ENCODE measurements at places on chromosomes 16 and 17.
A peak's percentile ranks its signal among the peaks of the same experiment; 100 is the strongest.

DNA sequence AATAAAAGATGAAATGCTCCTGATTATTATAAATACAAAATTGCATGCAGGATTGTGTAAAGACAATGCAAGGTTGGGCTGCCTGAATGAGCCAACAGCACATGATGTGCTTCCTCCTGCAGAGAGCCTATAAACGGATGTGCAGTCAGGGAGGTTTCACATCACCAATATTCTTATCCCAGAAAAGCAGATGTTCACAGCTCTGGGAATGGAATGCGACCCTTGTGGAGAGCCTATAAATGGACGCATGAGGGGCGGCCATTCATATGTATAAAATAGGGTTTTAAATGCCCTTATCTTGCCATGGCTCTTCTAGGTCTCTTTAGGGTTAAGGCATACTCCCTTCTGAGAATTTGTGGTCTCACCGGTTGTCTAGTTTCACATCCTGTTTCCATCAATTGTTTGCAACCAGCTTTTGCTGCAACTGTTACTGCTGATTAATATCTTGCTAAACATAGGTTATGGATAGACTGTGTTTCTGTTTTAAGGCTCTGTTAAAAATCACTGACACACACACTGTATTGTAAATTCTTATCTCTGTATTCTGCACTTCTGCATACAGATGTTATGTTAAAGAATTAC lies 31.9 kb downstream of the SLFN11 start:
- no peak for DNase-seq

DNA sequence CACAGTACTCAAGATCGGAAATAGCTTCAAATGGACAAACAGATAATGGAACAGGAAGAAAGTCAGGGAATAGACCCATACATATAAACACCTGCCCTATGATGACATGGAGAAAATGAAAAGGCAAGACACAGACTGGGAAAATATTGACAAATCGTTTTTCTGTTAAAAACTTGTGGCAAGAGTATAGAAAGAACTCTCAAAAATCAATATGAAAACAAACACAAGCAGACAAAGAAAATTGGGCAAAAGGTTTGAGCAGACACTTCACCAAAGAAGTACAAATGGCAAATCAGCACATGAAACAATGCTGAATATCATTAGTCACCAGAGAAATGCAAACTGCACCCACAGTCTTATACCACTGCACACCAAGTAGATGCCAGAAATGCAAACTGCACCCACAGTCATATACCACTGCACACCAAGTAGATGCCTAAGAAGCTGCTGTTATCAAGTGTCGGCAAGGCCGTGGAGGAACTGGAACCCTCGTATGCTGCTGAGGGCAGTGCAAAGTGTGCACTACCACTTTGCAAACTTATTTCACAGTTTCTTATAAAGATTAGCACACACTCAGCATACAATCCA lies 123.5 kb upstream of the CHMP6 start:
- DNase-seq, result no peak

- DNase-seq, result no peak
Observed at GRCh38 chr16:70801611-70802010, 653 bp upstream of the VAC14 start.

DNA sequence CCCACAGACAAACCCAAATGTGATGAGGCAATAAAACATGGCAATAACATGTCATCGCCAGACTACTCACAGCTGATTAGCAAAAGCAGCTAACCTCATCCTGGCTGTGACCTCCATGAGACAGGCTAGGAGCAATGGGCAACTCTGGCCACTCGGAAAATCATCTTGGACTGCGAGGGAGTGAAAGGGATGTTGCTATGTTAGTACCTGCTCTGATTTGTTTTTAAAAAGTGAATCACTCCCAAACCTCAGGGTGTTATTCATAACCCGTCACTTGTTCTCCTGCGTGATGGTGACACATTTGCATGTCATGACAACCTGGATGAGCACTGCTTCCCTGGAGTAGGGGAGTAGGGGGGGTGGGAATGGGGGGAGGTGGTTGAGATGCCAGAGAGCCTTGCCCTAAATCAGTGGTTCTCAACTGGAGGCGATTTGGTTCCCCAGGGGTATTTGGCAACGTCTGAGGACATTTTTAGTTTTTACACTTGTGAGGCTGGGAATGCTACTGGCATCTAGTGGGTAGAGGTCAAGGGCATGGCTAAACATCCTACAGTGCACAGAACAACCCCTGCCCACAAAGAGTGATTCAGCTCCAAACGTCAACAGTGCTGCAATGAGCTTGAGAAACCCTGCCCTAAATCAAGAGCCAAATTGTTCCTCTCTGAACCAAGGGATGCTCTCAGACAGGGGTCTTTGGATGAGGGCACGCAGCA lies 241.7 kb downstream of the SOX9 start:
- peak; percentile 56 for DNase-seq

DNA sequence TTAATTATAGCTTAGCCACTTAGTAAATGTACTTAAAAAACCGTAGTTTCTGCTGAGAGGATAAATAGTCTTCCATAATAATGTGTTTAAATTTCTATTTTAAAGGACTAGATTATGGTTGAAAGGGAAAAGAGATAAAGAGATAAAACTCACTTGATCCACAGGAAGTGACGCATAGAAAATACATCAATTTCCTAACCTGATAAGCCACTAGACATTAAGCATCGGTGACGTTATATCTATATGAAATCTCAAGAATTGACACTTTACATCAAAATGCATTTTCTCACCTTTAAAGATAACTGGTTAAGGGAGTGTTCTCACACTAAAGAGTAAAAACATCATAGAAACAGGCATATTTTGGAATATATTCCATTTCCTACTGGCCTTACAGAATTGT lies 5.8 kb downstream of the FBXO47 start:
- no peak for DNase-seq

DNA sequence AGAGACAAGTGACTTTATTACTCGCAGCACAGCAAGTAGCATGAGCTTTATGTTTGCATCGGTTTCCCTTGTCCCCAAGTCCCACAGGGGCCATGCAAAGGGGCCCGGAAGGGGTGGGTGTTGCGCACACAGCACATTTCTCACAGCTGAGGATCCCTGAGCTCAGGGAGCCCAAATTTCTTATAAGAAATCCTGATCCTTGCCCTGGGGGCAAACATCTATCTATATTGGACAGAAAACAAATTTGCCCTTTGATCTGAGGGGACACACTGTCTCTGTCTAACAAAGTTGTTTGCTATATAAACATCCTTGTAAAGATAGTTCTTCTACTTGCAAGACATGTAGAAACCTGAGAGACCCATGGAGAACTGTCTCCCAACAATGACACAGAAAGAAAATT lies 35.7 kb upstream of the MEAK7 start:
- DNase-seq, result no peak

- no peak for DNase-seq
Observed at GRCh38 chr16:52489894-52490293, 57.0 kb downstream of the TOX3 start.

- peak; percentile 53 for DNase-seq
Observed at GRCh38 chr17:37818689-37819088, 73.8 kb upstream of the HNF1B start.

GRCh38 chr17:9676820-9677310 lies 31.5 kb downstream of the USP43 start:
- DNase-seq, result peak; percentile 77

DNA sequence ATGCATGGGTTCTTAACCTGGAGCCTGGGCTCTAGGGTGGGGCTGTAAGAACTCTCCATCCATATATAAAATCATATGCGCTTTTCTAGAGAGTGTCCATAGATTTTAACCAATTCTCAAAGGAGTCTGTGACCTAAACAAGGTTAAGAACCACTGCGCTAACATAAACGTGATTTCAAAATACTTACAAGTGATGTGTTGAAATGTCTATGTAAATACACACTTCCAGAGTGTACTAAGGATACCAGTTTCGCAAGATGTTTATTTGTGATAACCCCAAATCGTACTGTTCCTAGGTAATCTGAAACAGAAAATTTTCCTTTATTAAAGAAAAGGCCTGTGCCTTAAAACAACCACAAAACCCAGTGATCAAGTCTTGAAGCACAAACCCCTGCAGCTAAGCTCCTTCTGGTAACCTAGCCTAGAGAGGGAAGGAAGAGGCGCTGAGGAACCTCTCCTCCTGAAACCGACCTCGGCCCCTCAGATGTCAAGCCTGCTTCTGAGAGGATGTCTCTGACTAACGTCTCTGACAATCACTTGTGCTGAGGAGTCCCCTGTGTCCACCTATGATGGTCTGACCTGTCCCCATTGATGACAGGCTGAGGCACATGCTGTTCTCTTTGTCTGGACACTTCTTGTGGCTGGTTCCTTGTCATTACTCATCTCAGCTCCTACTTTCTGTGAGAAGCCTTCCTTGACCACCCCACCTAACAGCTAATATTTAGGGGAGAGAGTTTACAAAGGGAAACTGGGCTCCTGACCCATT lies 32.2 kb downstream of the SNN start:
- no peak for DNase-seq

- DNase-seq, result no peak
Observed at GRCh38 chr16:86877108-86877507, 298.8 kb downstream of the FOXL1 start.

- DNase-seq, result peak; percentile 99
Observed at GRCh38 chr17:8697323-8697741, 47.3 kb downstream of the CCDC42 start.

- peak; percentile 29 for DNase-seq
Observed at GRCh38 chr17:49691086-49691676, 13.3 kb upstream of the SPOP start.

GRCh38 chr17:81404558-81405165 lies 9.4 kb downstream of the BAHCC1 start:
- no peak for DNase-seq

- no peak for DNase-seq
Observed at GRCh38 chr17:55710829-55711496, 11.7 kb downstream of the TMEM100 start.

DNA sequence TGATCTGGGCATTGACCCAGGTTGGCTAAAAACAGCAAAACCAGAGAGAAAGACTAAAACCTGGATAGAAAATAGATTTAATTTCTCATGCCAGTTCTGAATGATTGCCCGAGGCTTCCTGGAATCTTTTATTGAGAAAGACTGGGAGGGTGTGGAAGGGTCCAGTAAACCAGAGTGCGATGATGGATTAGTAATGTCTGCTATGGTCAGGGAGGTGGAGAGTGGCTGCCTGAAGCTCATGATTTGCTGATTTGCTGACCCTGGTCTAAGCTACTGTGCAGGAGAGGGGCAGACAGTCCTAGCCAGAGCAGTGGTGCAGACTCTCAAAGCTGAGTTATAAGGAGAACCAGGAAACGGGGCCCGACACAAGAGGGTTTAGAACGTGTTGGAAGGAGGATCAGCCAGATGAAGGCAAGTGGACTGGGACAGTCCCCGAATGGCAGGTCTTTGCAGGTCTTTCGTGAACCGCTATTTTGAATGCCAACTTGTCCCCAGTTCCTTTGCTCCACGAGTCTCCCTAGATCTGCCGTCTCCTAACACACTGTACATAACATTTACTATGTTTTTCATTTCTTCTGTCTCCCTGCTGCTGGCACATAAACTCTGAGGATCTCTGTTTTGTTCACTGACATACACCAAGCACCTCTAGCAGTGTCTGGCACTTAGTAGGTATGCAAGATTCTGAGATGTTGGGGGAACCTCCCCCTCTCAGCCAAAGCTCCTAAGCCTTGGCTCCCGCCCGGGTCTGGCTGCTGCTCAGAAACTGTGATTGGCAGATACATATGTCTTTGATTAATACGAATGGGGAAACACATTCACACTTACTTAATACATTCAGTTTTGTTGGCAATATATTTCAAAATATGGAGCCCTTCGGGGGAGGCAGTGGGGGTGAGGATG lies 237.3 kb upstream of the TNRC6C start:
- DNase-seq, result no peak

- no peak for DNase-seq
Observed at GRCh38 chr17:17375841-17376240, 72.7 kb downstream of the NT5M start.

- no peak for DNase-seq
Observed at GRCh38 chr17:81952792-81953228, 5.8 kb upstream of the MYADML2 start.

DNA sequence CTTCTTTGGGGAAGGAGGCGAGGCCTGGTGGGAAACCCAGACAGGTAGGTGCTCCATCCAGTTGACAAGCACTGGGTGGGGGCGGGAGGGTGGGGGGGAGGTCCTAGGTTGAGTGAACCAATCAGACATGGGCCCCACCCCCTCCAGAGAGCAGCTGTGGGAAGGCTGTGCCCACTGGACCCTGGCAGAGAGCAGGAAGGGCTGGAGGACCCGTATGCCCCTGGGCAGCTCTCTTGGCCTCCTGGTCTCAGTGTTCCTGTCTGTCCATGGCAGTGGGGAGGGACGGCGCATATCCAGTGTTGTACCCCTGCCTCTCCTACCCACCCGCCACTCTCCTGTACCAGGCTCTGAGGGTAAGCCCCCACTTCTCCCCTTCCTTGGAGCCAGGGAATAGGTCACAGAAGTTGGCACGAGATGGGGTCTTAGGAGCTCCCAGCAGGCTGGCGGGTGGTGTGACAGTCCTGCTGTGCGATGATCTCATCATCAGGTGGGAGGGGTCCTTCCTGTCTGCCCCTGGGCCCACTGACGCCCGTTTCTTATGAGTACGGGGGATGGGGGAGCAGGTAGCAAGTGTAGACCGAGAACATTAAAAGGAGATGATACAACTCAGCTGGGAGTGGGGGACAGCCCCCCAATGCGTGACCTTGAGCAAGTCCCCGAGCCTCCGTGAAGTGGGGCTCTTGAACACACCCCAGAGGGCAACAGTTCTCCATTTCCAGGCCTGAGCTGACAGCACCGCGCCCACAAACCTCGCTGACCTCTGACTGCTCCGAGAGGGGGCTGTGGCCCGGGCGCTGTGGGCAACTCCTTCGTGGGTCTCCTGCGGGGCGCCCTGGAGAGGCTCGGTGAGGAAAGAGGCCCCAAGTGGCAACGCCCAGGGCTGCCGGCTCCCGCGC lies 1.2 kb upstream of the ZFPM1 start:
- DNase-seq, result no peak

DNA sequence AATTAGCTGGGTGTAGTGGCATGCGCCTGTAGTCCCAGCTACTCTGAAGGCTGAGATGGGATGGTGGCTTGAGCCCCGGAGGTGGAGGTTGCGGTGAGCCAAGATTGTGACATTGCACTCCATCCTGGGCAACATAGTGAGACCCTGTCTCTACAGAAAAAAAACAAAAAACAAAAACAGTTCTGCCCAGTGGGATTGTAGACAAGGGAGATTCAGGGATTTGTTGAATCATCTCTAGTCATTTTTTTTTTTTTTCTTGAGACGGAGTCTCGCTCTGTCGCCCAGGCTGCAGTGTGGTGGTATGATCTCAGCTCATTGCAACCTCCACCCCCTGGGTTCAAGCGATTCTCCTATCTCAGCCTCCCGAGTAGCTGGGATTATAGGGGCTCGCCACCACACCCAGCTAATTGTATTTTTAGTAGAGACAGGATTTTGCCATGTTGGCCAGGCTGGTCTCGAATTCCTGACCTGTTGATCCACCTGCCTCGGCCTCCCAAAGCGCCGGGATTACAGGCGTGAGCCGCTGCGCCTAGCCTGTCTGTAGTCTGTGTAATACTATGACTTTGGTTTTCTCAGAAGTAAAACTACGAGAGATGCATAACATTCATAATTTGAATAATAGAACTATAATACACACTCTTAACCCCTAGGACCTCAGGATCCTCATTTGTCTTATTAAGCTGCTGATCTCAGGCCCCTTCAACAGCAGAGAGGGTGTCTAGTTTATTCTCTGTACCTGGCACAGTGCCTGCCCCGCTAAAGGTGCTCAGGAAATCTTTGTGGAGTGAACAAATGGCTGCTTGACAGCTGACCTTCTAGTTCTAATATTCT lies 1.4 kb downstream of the TEN1 start:
- no peak for DNase-seq

- no peak for DNase-seq
Observed at GRCh38 chr16:89759746-89760340, 38.5 kb downstream of the ZNF276 start.

- no peak for DNase-seq
Observed at GRCh38 chr16:13997933-13998332, 73.2 kb upstream of the MRTFB start.

GRCh38 chr16:55778757-55779156 lies 54.1 kb downstream of the CES1 start:
- no peak for DNase-seq

Data from fibroblast of upper back skin (primary cell).